ENCODE measurements at places on chromosomes 12 and 14.

- DNase-seq = no peak
Measured at GRCh38 chr14:34926552-34926951, 51.4 kb upstream of the BAZ1A start.

- no peak for DNase-seq
Measured at GRCh38 chr14:106505366-106505765, 979.0 kb downstream of the TMEM121 start.

DNA sequence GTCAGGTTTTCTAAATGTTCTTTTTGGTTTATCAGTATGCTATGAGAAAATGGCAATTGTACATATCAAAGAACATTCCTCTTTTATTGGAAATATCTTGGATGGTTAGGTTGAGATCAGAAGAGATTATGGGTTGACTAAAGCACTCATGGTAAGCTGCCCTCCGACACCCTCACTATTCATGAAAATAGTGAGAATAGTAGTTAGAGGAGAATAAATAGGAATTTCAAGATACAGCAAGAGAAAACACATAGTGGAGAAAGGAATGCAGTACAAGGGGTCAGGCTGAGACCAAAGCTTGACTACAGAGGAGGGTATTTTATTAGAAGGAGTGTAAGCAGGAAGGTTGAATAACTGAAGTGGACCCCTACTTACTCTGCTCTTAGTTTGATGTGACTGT is 112.5 kb downstream of the PTPRQ start:
- no peak for DNase-seq

DNA sequence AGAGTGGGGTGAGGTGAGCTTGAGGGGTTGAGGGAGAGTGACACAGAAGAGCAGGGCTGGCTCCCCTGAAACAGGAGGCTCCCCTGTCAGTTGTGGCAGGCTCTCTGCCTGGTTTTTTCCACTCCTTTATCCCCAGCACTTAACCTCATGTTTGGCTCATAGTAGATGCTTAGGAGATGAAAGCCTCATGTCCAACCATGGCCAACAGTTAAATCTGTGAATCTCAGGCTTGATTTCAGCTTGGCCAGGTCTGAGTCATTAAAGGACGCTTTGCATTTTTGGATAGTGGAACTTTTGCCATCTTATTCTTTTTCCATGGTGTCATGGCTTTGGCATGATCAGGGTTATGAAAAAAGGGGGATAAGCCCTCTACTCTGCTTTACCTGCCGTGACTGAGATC is 117.2 kb downstream of the CACNA1C start:
- no peak for DNase-seq

- no peak for DNase-seq
Measured at GRCh38 chr12:76866726-76867125, 12.1 kb downstream of the CSRP2 start.

DNA sequence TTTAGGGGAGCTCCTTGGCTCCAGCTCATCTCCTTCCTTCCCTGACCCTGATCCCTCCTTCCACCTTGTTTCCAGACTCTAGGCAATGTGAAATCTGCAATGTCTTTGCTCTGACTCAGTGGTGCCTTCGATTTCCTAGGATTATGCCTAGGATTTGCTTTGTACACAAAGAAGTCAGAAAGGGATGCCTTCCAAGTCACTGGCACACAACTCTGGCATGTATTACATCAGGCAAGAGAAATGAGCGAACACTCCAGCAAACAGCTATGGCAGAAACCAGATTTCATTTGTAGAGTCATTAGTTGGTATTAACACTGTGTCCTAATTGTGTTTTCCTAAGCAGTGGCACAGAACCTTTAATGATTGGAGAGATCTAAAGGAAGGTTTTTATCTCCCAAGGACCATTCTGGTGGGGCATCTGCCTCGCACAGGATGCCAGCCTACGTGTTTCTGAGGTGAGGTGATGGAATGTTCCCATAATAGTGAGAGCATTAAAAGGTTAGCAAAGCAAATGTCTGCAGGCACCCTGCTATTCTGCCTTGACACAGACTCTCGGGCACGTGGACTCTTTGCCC is 84.9 kb downstream of the WSCD2 start:
- DNase-seq = no peak

DNA sequence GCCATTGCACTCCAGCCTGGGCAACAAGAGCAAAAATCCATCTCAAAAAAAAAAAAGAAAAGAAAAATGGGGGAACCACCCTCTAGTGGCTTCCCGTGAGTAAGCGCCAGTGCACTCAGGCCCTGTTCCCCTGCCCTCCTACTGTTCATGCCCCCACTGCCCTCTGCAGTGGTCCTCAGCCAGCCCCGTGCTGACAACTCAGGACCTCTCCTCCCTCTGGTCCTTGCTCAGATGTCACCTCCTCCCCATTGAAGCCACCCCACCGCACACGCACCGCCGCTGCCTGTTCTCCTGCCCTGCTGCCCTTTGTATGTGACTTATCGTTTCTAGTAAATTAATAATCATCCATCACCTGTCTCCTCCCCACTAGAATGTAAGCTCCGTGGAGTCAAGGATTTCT is 58.8 kb upstream of the DYNC1H1 start:
- DNase-seq = no peak

DNA sequence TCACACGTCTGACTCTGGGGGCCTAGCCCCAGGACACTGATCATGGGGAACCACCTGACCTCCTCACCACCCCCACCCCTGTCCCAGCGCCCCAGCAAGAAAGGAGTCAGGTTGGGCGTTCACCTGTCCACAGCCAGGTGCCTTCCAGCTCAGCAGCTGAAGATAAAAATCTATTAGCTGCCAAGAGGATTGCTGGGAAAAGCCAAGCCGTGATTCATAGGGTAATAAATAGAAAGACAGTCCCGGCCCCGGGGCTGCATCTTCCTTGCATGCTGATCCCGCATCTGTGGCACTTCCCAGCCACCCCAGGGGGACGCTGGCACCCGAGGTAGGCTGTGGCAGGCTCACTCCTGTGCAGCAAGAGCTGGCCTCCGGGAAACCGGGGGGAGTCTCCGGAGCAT is 70.2 kb upstream of the NCOR2 start:
- DNase-seq = no peak

GRCh38 chr12:32811686-32812392 is 56.1 kb upstream of the YARS2 start:
- DNase-seq = peak; percentile 5

- DNase-seq = no peak
Measured at GRCh38 chr14:71208702-71209357, 301.6 kb downstream of the PCNX1 start.

DNA sequence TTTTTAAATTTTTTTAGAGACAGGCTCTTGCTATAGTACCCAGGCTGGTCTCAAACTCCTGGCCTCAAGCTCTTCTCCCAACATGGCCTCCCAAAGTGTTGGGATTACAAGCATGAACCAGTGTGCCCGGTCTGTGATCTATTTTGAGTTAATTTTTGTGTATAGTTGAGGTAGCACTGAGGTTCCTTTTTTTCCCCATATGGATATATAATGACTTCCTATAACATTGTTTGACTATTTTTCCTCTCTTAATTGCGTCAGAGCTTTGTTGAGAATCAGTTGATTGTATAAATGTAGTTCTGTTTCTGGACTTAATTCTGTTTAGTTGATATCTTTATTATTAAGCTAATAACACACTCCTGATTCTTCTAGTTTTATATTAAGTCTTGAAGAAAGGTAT is 8.6 kb upstream of the M6PR start:
- no peak for DNase-seq

DNA sequence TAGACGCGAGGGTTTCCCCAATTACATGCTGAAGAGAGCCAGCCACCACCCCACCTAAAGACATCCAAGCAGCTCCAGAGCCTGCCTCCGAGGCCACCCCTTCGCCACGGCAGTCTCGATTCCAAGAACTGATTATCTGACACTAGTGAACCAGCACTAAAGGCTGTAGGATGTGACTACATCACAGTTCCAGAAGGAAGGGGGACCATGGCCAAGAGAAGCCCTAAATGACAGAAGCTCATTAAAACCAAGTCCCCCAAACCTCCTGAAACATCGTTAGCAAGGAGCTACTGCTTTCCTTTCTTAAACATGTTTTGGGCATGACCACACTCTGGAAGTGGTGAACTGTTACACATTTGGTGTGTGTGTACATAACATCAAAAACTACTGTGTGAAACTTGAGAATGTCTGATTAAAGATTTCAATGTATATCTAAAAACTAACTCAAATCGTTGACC is 88.2 kb downstream of the DUSP16 start:
- DNase-seq = no peak

- DNase-seq = peak; percentile 73
Measured at GRCh38 chr14:102280376-102280962, 24.5 kb downstream of the MOK start.

DNA sequence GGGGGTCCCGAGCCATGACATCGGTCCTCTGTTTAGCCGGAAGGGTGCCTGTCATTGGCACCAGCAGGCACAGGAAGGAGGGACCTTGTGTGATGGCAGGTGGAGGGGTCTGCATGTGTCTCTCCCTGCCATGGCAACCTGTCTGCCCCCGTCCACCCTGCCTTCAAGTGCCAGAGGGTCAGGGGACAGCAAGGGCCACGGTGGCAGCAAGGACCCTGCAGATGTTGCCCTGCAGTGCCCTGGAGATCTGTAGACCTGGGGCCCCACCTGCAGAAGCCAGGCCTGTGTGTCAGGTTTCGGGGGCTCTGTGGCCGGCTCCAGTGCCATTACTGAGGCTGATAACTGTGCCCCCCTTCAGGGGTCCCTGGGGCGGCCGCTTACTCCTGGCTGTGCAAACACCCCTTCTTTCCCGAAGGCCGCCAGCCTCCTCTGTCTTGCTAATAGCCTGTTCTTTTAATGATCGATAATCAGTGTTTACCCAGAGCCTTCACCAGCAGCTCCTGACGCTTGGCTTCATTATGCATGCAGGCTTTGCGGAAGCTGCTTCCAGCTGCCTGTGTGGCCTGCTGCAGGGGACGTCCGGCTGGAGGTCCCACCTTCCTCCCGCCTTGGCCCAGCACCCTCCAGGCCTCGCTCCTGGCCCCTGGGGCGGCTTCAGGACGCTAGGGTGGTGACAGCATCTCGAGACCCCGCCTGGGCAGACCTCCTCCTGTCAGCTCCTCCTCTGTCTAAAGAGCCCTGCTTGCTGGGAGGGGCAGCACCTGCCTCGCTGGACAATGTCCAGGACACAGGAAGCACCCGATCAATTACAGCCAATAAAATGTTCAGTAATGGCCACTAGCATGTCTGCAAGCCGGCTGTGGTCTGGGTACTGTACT is 153.0 kb downstream of the KIF26A start:
- no peak for DNase-seq

DNA sequence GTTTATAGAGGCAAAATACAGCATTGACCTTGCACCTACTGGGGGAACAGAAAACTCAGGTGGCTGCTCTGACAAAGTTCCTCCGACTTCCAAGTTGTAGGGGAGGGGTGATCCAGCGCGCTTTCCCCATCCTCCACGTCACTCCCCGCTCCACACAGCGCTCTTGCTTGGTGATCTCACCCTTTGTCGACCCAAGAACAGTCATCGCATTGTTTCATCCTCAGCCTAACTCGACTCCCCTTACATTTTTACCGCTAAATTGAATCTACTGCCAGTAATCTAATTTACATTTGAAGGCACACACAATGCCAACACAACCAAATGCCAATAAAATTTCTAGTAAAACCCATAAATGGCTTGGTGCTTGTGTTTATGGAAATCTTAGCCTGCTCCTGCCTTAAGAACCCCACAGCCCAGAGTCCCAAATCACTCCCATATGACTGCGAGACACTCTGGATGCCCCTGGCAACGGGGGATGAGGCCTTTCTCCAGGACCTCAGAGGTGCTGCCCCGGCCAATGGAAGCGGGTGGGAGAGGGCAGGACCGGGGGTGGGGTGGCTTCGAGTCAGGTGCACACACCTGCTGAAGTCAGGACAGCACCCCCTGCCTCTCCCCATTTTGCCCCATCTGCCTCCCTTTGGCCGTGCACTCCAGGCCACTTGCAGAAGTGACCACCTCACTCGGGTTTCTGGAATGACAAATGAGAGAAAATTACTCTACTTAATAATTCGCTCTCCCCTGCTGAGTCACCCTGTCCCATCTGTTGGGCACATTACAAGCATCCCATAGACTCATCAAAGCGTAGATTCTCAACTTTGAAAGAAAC is 98.2 kb upstream of the GSC start:
- no peak for DNase-seq

GRCh38 chr12:2826721-2827515 is 7.9 kb downstream of the NRIP2 start:
- no peak for DNase-seq

DNA sequence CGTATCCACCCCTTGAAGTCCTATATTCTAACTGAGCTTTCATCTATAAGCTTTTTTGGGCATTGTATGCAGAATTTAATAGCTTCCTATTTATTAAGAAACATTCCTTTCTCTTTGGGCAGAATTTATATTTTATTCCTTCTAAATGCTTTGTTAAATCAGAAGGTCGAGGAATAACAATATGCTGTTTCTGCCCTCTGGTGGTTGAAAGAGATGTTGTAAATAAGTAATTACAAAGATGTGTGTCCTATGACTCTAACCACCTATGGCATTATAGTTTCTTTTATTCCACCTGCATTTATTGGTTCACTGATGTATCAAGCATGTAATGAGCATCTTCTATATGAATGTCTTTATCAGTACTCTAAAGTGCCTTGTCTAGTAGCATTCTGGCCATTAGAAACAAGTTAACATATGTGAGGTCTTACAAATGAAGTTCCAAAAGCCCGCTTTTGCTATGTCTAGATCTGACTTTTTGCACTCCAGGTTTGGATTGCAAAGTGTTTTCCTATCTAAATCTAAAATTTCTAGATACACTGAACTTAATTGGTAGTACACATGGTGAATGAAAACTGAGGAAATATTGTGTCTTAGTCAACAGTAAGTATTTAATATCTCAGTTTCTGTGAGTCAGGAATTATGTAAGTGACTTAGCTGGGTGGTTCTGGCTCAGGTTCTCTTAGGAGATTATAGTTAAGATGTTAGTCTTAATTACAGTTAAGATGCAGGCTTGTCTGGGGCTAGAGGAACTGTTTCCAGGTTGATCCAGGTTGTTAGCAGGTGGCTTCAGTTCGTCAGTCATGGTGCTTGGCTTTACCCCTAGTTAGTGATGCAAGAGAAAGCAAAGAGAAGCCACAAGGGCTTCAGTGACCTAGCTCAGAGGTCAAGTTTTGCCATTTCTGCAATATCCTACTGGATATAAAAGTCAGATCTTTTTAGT is 57.5 kb downstream of the PLEKHA5 start:
- no peak for DNase-seq

Measured in H54 (cell line).